GM12891 (cell line): ENCODE measurements at places on chromosomes 2 and 18.

- no peak for DNase-seq
Measured at GRCh38 chr2:152920846-152921245, 202.4 kb downstream of the ARL6IP6 start.

- no peak for DNase-seq
Measured at GRCh38 chr2:1047485-1047884, 96.8 kb downstream of the SNTG2 start.

GRCh38 chr18:23580677-23581367 is 5.5 kb downstream of the NPC1 start:
- no peak for DNase-seq

DNA sequence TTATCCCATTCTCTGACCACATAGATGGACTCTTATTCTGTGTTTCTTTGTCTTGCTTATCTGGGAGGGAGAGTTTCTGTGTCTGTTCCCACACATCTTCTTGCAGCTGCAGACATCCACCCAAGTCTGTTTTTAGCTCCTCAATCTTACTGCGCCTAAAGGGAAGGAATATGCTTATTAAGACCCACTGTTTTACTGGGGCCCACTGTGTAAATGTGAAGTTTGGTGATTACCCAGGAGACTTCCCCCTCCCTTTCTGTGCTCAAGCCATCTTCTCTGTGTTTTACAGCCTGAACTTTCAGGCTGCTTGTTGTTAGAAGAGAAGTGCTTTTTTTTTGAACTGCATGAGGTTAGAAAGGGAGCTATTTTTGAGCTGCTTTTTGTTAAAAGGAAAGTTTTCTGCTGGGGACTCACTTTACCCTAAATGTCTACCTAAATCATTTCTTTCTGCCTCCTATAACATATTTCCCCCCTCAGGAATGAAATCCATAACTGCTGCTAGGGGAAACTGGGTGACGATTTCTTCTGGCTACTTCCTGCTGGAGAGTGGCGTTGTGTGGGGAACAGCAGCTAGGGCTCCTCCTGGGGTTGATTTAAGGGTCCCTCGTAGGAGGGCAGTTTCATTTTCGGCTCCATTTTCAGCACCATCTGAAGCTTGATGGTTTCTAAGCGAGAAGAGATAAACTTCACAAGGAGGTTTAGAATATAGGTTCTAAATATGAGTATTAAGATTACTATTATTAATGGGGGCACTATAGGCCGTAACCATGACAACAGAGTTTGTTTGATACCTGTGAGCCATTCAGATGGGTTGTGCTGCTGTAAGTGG is 39.5 kb upstream of the GMCL1 start:
- DNase-seq: no peak

GRCh38 chr2:127219171-127220070 is 678 bp downstream of the CYP27C1 start:
- no peak for DNase-seq

DNA sequence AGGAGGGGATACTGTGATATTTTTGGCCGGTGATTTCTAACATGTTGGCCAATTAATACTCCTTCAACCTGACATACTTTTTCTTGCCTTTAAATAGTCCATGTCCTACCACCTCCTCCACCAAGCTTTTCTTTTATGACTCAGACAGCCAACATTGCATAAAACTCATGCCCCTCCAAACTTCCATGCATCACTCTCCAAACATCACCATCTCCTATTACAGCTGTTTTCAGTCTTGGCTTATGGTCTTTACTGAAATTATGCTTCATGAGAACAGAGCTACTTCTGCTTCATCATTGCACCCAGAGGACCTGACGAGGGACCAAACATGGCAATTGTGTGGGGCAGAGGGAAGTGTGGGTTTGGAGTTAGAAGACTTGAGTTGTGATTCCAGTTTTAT is 305.4 kb downstream of the LPIN1 start:
- no peak for DNase-seq

DNA sequence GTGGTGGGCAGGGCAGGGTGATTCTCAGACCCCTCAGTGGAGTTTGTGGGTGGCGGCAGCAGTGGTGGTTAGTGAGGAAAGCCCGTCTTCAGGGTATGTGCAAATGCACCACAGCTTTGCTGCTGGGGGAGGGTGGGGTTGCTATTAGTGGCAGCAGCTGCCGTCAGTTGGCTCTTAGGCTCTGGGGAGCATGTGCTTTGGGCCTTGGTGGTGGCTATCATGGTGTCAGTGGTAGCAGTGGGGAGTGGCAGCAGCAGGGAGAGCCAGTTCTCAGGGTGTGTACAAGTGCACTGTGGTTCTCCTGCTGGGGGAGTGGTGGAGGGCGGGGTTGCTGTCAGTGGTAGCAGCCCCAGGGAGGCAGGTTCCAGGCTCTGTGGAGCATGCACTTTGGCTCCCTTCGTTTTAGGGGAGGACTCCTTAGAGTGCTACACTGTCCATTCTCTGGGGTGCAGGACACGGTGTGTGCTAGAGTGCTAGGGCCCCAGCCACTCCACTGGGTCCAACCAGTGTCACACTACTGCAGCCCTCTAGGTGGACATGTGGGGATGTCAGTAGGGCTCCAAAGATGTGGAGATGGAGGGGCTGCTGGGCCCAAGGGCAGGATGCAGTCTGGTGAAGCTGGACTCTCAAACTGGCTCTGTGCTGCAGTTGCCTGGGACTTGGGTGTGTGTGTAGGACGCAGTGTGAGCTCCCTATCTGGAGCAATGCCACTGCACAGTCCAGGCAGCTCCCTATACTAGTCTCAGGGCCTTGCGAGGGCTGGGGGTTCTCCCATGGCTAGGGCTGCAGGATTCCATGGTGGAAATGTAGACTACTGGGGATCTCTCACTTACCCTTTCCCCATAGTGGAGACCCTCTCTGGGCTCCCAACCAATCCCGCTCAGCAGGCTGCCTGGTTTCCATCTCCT is 45.3 kb downstream of the ADCYAP1 start:
- DNase-seq: no peak

- no peak for DNase-seq
Measured at GRCh38 chr18:11909591-11910026, 1.5 kb upstream of the MPPE1 start.

GRCh38 chr2:113230531-113230930 is 48.2 kb downstream of the PAX8 start:
- no peak for DNase-seq

GRCh38 chr2:50956886-50957285 is 75.0 kb downstream of the NRXN1 start:
- no peak for DNase-seq

DNA sequence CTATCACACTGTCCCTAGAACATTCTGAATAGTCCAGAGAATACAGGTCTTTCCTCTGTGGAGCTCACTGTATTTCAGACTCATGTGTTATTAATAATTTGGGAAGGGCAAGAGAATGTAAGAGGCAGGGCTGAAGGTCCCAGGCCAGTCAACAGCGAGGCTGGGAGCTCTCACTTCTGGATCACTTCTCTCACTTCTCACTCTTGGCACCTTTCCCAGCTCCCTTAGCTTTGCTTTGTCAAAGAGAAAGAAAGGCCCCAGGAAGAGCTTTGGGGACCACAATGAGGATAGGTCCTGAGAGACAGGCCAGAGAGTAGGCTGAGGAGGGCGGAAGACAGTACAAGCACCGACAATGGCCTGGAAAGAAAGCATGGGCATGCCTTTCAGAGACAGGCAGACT is 11.2 kb downstream of the EFR3B start:
- DNase-seq: no peak

GRCh38 chr2:209471037-209471436 is 47.2 kb downstream of the MAP2 start:
- no peak for DNase-seq

GRCh38 chr2:176999301-176999700 is 213.3 kb upstream of the HNRNPA3 start:
- no peak for DNase-seq

DNA sequence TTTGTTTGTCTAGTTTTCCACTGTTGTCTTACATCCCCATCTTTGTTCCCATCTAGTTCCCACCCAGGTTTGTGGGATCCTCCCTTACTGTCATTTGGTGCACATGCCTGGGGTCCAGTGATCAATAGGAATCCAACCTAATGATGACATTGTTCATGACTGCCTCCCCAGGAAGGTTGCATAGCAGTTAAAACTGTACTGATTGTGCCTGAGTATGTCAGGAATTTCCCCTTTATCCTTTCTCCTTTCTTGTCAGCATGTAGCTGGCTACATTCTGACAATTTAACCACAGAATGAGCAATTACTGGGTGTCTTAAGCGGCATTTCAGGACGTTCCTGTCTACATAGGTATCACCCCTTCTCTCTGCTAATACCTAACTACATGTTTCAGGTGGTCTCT is 653.0 kb downstream of the CNTNAP5 start:
- DNase-seq: no peak

DNA sequence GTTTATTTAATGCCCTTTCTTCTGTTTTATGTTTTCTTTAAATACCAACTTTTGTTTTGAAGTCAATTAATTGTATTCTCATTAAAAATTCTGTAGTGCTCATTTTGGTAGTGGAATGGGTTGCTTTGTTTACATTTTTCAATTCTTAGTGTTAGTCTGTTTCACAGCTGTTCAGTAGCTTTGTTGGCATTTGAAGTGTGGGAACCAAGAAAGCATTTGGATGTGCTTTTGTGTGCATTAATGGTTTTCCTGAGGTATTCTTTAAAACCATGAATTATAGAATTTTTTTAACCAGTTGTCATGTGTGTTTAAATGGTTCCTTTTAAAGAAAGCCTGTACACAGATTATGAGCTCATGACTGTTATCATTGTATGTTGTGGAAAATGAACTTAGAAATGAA is 19.7 kb downstream of the MIB1 start:
- no peak for DNase-seq

DNA sequence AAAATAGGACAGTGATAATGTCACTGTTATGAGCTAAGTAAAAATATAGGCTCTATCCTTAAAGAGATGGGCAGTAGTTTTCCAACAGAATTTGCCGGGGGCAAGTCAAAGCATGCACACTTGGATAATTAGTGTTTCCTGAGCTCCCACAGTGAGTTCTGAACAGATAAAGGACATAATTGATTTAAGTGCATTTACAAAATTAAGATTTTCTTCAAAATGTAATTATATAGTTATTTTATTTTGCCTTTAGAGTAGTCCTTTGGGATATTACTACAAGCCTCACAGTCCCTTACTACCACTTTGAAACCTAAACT is 107.6 kb downstream of the RAPGEF4 start:
- DNase-seq: no peak

DNA sequence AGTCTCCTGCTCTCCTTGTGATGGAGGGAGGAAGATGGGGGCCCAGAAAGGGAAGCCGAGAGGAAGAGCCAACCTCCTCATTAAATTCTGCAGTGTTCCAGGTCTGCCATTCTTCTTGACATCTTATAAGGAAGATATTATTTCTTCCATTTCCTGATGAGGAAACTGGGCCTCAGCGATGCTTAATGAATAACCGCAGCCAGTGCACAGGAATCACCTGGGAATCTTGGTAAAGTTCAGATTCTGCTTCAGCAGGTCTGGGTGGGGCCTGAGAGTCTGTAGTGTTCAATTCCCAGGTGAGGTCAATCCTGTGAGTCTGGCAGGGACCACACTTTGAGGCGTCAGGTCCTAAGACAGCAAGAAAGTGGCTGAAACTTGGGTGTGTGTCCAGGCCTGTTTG is 17.3 kb downstream of the PCARE start:
- no peak for DNase-seq

DNA sequence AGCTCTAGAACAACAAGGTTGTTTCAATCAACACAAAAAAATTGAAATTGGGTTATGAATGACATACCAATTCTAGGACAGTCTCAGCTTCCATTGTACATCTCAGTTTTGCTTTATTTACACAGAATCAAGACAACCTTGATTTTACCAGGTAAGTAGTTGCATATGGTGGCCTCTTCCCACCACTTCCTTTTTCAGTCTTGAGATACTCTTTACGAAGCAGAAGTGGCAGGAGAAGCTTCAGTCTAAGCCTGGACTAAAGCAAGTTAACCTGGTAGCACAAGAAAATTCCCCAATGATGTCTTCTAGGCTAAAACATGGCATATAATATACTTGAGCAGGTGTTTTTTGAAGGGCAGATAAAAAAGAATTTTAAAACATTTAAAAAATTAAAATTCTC is 10.7 kb upstream of the FAM136A start:
- DNase-seq: no peak

- no peak for DNase-seq
Measured at GRCh38 chr2:240123821-240124650, 12.1 kb downstream of the COPS9 start.

DNA sequence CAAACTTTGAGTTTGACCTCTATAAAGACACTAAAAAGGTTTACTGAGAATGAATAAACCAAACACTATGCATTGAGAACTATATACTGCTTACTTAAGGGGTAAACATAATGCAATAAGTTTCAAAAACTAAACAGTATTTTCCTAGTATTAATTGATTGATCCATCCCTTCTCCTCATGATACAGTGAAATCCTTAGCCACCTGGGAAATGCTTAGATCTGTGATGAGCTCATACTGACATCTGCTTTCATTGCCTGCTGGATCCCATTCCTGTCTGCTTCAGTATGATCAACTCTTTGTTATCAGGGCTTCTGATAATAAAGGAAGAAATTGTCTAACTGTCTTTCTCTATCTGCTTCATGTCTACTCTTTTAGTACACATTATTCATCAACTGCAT is 74.9 kb upstream of the UBE2E3 start:
- no peak for DNase-seq

DNA sequence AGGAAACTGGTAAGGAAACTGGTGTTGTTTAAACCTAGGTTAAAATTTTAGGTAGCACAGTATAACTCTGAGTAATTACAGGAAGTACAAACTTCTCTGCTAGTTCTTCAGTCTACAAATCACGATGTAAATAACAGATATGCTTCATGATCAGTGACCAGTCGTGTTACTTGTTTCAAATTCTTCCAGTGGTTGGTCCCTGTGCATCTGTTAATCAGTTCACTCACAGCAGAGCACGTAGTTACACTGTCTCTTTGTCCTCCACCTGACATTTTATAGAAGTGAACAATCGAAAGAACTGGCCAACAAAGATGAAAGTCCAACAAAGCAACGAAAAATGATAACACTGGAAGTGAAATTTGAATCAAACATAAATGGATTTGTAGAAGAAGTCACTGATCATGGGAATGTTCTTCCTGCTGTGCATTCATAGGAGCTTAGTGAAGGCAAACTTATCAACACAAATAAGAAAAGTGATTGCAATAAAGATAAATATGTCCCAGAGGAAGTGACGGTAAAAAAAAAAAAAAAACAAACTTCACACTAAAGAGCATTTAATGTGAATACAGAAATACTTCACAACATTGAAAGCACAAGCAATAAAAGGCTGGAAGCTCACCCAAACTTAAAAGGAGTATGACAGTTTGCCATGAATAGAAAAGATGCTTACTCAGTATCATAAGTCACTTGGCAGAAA is 7.0 kb downstream of the EIF2AK2 start:
- no peak for DNase-seq

GRCh38 chr2:6909431-6910385 is 7.5 kb upstream of the RNF144A start:
- DNase-seq: no peak

- DNase-seq: no peak
Measured at GRCh38 chr2:42849311-42849710, 56.9 kb upstream of the HAAO start.
